Mesenteric fat pad (tissue), 1 donor: ENCODE measurements at places on chromosomes 3 and 15.

- no peak for DNase-seq
These were observed 24.0 kb downstream of the GOLIM4 start for GRCh38 chr3:168071591-168072322.

DNA sequence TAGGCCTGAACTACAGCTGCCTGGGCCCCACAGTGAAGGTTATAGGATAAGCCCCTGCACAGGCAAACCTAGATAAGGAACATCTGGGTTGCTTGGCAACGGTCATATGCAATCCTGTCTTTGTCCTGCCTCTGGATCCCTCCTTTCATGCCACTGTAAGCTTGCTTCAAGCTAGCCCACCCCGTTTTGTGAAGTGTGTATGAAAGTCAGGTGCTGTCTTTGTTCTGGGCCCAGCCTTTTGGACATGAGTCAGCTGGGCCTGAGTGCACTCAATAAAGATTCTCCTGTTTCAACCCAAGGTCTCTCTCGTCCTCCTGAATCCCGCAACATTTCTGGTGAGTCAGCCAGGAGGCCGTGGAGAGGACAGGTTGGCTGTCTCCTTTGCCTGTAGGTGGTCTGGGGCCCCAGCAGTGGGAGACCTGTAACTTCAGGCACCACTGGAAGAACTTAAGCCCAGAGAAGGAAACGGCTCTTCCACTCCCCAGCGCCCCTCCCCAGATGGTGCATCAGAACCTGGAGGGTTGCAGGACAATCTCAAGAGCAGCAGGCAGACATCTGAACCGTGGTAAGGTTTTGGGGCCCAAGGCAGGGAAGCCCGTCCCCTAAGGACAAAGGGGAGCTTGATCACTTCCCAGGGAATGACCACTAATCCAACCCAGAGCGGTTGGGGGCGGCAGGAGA, 8.3 kb upstream of the SLC9C1 start:
- DNase-seq = no peak

DNA sequence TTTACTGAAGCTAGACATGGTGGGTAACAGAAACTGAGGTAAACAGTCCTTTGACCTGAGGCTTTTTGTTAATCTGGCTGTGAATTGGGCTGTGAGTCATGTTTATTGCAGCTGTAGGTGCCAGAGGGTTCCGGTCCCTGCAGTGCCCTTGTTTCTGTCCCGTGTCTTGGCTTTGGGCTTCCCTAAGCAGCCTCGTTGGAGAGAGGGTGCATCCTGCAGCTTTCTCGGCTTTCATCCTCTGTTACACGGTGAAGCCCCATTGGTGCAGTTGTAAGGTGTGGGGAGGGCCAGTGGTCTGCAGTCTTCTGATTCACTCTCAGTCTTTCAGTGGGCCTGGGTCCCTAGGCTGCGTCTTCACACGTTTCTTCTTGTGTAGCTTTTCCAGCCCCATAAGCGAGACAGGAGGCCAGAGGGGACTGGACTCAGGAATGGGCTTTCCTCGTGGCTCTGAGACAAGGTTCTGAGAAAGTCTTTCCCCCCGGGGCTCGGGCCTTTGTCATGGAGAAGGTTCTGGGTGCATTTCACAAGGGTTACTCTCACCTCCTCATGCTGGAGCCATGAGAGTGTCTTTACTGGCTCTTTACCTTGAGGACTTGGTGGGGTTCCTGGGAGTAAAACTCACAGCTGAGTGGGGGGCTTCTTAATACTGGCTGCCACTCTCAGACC, 33.1 kb downstream of the ASB7 start:
- DNase-seq = no peak

DNA sequence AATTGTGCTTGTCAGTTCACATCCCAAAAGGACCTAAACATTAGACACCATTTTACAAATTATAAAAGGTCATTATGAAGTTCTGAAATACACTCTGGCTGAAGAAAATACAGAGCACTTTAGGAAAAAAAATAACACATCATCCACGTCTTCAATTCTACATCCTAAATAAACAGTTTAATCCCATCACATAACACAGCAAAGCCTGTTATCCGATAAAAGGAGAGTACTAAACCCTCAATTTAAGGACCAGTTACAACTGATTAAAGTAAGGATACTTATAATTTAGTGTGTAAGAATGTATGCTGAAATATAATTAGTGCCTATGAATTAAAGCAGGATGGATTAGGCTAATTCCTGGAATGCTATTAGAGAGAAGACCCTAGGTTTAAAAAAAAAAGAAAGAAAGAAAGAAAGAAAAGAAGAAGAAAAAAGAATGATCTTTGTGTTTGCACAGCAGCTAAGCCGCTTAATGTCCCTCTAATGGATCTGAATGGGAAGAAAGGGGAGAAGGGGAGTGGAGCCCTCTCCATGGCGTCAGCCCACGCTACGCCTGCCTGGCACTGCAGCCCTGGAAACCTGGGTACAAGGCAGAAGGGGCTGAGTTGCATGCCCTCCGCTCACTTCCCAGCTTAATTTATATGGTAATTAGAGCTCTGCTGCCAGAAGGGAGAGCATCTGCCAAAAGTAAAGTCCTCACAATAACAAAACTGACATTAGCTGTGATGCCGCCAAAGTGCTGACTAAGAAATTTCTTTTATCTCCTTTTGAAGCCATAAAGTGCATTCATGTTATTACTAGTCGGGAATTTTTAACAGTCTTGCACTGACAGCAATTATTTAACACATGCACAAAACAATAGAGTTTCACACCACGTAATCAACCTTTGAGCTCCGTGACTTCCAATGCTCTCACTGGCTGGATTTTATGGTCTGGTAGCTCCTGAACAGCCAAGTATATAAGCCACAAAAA, 90.0 kb downstream of the FSIP1 start:
- no peak for DNase-seq
